T-cell (primary cell): ENCODE measurements at places on chromosomes 12 and 14. TPM values are rescaled to one million over a fixed set of nuclear protein-coding genes. Genes with fewer than 3 reads are reported as not detected.

PLEKHA5 gene
- 5.2 TPM for total RNA-seq

DNA sequence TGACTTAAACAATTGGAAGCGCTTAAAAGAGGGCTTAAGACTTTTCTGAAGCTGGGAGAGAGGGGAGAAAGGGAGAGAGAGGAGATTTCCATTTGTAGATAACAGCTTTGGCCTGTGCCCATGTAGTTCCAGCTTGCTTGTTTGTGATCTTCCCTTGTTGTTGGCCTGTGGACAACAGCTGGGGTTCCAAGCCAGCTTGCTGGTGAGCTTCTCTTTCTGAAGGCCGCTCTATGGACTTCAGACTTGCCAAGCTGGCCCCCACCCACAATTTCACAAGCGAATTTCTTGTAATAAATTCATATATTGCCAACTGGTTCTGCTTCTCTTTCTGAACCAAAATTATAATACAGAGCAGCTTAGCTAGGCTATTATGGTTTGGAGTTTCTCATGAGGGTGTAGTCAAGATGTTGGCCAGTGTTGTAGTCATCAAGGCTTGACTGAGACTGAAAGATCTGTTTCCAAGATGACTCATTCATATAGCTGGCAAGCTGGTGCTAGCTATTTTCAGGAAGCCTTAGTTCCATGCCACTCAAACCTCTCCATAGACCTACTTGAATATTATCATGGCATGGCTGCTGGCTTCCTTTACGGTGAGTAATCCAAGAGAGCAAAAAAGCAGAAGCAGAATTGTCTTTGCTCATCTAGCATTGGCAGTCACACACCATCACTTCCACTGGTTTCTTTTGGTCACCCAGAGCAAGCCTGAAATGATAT lies 89.4 kb downstream of the ATP23 start:
- no peak overlapping the region for H3K4me3 ChIP-seq
- peaks cover 3% of the 10 kb centered on the region for H3K27me3 ChIP-seq
- DNase-seq = no peak
- H3K27ac ChIP-seq = no peak overlapping the region
- H3K4me1 ChIP-seq = no peaks in the 10 kb centered on the region
- H3K36me3 ChIP-seq = no peaks in the 10 kb centered on the region

- no peaks in the 10 kb centered on the region for H3K4me1 ChIP-seq
- no peaks in the 10 kb centered on the region for H3K36me3 ChIP-seq
- no peak for DNase-seq
- no peak overlapping the region for H3K27ac ChIP-seq
These were observed 154.0 kb downstream of the NDUFA12 start for GRCh38 chr12:94849411-94849976.

NID2 gene
- 0.89 TPM for total RNA-seq

DNA sequence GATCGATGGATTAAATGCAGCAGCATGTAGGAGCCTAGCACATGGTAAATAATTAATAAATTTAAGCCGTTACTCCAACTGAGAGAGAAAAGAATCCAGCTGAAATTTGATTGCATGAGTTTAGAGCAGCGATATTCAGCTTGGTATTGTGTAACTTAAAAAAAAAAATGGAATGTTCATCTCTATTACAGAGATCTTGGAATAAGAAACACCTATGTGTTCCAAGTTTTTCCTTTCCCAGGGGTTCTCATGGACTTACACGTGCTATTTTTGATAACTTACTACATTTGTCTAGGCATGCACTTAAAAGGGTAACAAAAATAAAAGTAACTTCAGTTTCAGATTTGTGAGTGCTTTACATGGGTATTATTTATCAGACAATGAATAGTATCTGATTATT lies 122.8 kb downstream of the RASSF9 start:
- H3K4me1 ChIP-seq = no peaks in the 10 kb centered on the region
- H3K4me3 ChIP-seq = no peak overlapping the region
- H3K27me3 ChIP-seq = no peaks in the 10 kb centered on the region

DNA sequence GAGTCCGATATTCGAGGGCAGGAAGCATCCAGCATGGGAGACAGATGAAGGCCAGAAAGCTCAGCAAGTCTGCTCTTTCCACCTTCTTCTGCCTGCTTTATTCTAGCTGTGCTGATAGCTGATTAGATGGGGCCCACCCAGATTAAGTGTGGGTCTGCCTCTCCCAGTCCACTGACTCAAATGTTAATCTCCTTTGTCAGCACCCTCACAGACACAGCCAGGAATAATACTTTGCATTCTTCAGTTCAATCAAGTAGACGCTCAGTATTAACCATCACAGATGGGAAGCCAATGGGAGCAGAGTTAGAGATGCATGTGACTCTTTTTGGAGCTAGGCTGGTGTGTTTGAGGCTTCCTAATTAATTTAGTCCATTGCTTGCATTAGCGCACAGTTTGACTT lies 17.0 kb downstream of the C12orf75 start:
- DNase-seq = no peak
- no peak overlapping the region for H3K4me3 ChIP-seq
- H3K27ac ChIP-seq = no peak overlapping the region
- no peaks in the 10 kb centered on the region for H3K4me1 ChIP-seq
- H3K27me3 ChIP-seq = no peaks in the 10 kb centered on the region

DNA sequence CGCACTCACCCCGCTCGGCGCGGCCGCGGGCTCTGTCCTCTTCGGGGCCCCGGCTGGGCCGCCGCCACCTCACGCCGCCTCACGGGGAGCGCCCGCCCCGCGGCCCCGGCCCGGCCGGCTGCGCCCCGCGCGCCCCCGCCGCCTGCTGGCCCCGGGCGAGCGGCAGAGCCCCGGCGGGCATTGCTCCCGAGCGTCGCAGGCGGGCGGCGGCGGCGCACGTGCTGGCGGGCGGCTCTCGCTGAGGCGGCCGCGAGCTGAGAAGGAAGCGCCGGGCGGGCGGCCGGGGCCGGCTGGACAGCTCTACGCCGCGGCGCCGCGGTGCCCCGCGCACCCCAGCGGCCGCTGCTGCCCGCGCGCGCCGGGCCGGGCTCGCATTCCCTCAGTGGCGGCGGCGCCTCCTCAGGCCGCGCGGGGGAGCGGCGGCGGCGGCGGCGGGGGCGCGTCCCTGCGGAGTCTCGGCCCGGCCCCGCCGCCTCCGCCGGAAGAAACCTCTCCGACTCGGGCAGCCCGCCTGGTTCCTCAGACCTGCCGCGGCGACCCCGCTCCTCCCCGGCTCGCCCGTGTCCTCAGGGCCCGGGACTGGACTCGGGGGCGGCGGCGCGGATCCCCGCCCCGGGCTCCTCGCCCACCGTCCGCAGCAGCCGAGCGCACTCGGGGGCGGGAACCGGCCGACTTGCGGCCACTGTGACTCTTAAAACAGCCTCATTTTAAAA lies at the start of gene PITPNM2:
Gene PITPNM2, minus strand, starts transcription at position 347 of the 713 bp plus-strand sequence. CDS start 116,500 bp downstream, outside the sequence.
- peak; percentile 60 for DNase-seq
- peaks cover 33% of the 10 kb centered on the region for H3K4me1 ChIP-seq
- peak within 1 kb of the TSS; percentile 69 for H3K4me3 ChIP-seq

DNA sequence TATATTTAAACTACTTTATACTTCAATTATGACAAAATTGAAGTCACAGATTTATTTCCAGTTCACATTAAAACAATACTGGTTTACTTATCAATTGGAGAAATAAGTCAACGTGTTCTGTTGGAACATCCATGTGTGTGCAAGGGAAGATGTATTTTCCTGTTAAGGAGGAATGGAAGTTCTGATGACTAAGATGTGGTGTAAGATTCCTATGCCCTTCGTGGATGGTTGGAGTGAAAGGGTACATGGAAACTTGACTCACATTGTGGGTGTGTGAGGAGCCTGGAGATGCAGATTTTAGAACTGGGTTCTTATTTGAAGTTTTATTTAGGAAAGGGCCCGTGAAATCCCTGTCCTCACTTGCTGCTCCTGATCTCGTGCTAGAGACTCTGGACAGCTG lies 95.3 kb downstream of the CATSPERB start:
- DNase-seq = no peak
- H3K27ac ChIP-seq = no peak overlapping the region
- H3K36me3 ChIP-seq = no peaks in the 10 kb centered on the region
- H3K4me3 ChIP-seq = no peak overlapping the region

GRCh38 chr12:45217846-45218245 lies 2.0 kb downstream of the ANO6 start:
- no peaks in the 10 kb centered on the region for H3K36me3 ChIP-seq
- H3K4me1 ChIP-seq = peaks cover 24% of the 10 kb centered on the region
- H3K27ac ChIP-seq = no peak overlapping the region
- no peak overlapping the region for H3K4me3 ChIP-seq
- DNase-seq = no peak
- no peaks in the 10 kb centered on the region for H3K27me3 ChIP-seq

DNA sequence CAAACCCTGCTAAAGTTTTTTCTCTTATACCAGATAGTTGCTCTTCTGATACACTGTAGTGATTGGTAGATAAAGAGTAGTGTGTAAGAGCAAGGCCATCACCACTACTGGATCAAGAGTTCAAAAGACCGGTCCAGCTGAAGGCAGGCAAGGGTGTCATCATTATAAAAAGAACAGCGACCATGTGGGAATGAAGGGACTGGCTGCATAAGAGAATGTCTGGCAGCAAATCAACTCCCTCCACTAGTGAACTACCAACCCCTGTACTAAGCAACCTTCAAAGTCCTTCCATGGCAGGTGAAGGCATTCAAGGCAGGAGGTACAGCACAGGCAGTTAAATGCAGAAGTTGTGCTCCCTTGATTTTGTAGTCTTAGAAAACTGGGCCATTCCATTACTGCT lies 53.5 kb downstream of the EGLN3 start:
- H3K4me1 ChIP-seq = no peaks in the 10 kb centered on the region

FAM90A1 gene
- total RNA-seq = not detected

DNA sequence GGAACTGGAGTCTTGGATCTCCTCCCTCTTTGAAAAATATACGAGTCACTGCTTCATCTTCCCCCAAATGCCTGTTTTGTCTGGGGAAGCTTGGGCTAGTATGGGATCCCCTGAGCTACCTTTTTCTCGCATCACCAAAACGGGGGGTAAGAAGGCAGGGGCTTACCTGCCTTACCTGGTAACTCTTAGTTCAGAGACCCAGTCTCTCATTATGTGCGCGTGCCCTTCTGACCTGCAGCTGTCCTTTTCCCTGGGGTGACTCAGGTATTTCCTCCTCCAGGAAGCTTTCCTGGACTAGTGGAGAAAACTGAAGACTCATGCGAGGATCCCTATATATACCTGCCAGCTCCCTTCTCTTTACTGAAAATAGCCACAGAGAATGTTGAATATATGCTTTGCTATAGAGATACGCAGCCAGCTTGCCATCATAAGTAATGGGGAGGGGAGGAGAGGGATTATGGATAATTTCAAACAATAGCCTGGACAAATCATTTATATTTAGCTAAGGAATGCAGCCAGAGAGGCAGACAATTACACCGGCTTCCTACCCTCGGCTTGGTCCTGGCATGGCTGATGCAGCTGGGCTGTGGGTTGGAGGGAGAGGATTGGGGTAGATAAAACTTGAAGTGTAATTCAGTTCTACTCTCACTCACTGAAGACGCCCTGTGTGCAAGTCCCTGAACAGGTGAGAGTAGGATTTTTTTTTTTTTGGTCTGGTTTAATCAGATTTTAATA lies 1.1 kb downstream of the TSPAN9 start:
- no peaks in the 10 kb centered on the region for H3K36me3 ChIP-seq
- H3K27me3 ChIP-seq = peaks cover 27% of the 10 kb centered on the region
- no peak overlapping the region for H3K27ac ChIP-seq
- peaks cover 22% of the 10 kb centered on the region for H3K4me1 ChIP-seq
- no peak for DNase-seq

- H3K4me1 ChIP-seq = peaks cover 24% of the 10 kb centered on the region
- no peak for DNase-seq
- H3K27me3 ChIP-seq = no peaks in the 10 kb centered on the region
These were observed 23.7 kb upstream of the UBC start for GRCh38 chr12:124938108-124938507.

GPR84 gene
- total RNA-seq = not detected

GRCh38 chr12:50246873-50247612 lies 36.3 kb downstream of the LIMA1 start:
- H3K4me1 ChIP-seq = no peaks in the 10 kb centered on the region
- DNase-seq = no peak
- no peaks in the 10 kb centered on the region for H3K36me3 ChIP-seq
- H3K27me3 ChIP-seq = no peaks in the 10 kb centered on the region
- no peak overlapping the region for H3K4me3 ChIP-seq

DNA sequence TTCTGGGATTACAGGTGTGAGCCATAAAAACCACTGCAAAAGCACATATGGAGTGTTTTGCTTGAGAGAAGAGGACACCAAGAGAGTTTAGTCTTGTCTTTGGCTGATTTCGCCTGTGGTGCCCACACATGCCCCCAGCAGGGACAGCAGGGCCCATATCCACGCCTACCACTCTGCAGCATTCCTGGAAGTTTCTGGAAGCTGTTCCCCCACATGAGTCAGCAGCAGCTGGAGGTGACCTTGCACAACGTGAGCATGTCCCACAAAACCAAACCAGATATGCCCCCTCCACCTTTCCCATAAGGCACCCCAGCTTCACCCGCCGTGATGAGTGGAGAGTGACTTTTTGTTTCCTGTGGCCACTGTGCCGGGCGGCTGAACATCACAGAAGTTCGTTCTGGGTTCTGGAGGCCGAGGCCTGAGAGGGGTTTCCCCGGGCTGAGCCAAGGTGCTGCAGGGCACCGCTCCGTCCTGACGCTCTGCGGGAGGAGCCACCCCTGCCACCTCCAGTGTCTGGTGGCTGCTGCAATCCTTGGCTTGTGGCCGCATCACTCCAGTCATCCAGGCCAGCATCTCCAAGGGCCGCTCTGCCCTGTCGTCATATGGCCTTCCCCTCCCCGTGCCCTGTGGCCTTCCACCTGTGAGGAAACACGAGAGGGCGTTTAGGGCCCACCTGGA lies 4.7 kb downstream of the ASPG start:
- DNase-seq = no peak
- peaks cover 11% of the 10 kb centered on the region for H3K4me1 ChIP-seq
- H3K4me3 ChIP-seq = no peak overlapping the region
